ENCODE measurements at places on chromosomes 3 and 15. TPM values are rescaled to one million over a fixed set of nuclear protein-coding genes. Genes with fewer than 3 reads are reported as not detected.

Gene NMNAT3
- total RNA-seq = 2.1 TPM

Gene ZKSCAN7
- 21.0 TPM for total RNA-seq

Gene DRD3
- not detected for total RNA-seq

Gene TRAIP
- 33.4 TPM for total RNA-seq

Gene MME
- total RNA-seq = 0.52 TPM

Gene ATP13A5
- not detected for total RNA-seq

Gene MORC1
- not detected for total RNA-seq

Gene ZNF502
- not detected for total RNA-seq

Gene PSTPIP1
- 1.5 TPM for total RNA-seq

Gene MCF2L2
- total RNA-seq = 1.5 TPM

Gene SEMA7A
- total RNA-seq = 14.4 TPM

Gene TGM5
- not detected for total RNA-seq

Gene NR1D2
- 8.6 TPM for total RNA-seq

Gene SLC12A1
- total RNA-seq = 0.20 TPM

Gene ERICH6
- 0.40 TPM for total RNA-seq

GRCh38 chr3:126672741-126673140, 17.8 kb upstream of the TXNRD3 start:
- no peak for DNase-seq

GRCh38 chr3:103672346-103672745, 1237.5 kb downstream of the ZPLD1 start:
- DNase-seq = no peak

DNA sequence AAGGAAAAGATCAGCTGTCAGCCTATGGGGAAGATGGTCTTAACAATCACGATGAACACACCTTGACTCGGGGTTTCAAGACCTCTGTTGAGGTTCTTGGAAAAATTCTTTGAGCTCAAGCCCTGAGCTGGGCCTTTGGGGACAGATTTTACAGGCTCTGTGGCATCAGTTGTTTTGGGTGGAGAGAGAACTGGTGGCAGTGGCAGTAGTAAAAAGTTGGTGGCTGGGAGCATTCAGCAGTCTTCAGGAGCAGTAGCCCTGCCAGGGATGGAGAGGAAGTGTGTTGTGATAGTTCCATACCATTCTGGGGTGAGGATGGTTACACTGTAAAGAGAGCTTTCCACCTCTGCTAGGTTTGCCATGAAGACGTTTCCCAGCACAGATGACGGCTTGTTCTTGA, 4.9 kb upstream of the KY start:
- no peak for DNase-seq

DNA sequence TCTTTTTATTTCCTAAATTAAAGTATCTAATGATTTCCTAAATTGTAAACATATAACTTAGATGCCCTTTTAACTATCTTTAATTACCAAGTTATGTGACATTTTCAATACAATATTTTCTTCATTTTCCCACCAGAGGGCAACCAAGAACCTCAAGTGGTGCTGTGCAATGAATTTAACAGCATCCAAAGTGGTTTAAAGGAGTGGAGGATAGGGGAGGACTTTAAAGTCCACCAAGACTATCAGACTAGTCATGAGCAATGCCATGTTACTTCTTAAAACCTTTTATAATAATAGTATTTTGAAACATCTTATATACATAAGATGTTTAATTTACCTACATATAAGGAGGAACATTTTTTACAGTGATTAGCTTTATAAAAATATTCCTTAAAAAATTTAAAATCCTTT, 74.4 kb downstream of the DLG1 start:
- no peak for DNase-seq

GRCh38 chr15:79682285-79682684, 214.5 kb downstream of the MTHFS start:
- DNase-seq = no peak

DNA sequence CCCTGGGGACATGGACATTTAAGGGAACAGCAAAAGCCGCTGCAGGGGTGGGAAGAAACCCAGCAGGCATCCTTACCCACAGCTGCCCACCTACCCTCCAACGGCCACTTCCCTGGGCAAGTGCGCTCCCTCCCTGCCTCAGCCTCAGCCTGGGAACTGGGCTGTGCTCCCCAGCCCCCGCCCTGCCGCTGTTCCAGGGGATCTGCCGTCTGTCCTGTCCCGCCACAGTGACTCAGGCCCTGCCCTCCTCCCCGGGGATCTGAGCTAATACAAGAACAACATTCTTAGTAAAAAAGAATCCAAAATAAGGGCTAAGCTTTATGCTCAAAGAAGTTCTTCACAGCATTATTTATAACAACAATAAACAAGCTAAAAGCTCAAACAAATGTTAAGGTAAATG, 7.4 kb upstream of the IQSEC1 start:
- DNase-seq = no peak

GRCh38 chr3:28840976-28841376, 439.9 kb upstream of the RBMS3 start:
- no peak for DNase-seq

DNA sequence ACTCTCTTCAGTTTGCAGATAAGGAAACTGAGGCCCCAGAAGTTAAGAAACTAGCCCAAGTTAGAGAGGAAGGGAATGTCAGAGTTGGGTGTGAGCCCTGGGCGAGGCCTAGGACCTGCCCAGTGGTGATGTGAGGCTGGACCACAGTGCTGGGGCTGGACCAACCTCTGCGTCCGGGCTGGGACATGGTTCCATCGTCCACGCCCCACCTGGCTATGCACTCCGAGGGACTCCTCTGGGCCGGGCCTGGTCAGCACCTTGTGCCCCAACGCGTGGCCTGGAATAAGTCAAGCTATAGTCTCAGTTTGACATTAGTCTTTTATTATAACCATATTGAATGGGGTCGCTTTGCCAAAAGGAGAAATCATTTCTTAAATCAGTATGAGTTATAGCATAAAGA, 272.1 kb downstream of the PLCL2 start:
- no peak for DNase-seq

GRCh38 chr3:4409415-4409814, 57.7 kb downstream of the SUMF1 start:
- DNase-seq = no peak

- no peak for DNase-seq
Measured at GRCh38 chr15:63067976-63068743, 25.6 kb downstream of the TPM1 start.

GRCh38 chr15:75666823-75667501, 19.2 kb downstream of the SNX33 start:
- DNase-seq = no peak

DNA sequence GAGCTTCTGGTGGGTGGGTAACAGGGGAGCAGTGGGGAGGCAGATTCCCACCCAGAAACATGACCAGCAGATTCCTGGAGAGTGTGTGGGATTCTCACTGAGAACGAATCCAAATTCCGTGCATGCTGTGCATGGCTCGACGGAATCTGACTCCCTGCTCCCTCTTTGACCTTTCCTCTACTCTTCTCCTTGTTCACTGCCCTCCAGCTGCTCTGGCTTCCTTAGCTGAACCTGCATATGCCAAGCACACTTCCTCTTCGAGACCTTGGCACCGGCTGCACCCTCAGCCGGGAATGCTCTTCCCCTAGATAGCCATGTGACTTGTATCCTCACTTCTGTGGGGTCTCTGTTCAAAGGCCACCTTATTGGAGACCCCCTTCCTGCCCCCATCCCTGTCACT, 6.3 kb downstream of the INSYN1 start:
- no peak for DNase-seq

- DNase-seq = peak; percentile 23
Measured at GRCh38 chr3:16290007-16290826, 25.2 kb downstream of the OXNAD1 start.

GRCh38 chr3:110006913-110007312, 669.6 kb upstream of the DPPA4 start:
- no peak for DNase-seq

DNA sequence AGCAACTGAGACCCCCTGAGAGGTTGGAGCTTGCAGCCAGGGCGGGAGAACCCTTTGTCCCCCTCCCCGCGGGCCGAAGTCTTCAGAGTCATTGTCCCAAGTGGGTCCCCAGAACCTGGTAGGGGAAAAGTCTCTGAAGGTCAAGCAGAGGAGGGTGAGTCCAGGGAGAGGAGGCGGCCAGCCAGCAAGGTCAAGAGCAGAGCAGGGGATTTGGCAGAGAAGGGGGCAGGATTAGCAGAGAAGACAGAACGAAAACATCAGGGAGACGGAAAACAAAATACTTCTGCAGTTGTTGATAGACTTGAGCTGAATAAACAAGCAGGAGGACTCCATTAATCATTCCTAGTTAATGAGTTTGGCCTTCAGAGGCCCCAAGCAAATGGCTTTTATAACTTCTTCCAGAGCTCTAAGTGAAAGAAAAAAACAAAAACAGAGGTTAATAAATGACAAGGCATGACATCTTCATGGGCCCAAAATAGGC, 66.7 kb downstream of the GRIP2 start:
- DNase-seq = no peak

DNA sequence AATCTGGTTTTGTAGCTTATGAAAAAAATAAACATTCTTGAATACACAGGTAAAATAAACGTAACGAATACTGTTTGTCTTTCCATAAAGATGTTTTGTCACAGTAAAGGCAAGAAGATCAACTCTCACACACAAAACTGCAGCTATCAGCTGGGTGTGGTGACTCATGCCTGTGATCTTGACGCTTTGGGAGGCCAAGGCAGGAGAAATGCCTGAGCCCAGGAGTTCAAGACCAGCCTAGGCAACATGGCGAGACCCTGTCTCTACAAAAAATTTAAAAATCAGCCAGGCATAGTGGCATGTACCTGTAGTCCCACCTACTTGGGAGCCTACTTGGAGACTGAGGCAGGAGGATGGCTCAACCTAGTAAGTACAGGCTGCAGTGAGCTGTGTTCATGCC, 39.6 kb downstream of the CBLB start:
- no peak for DNase-seq

DNA sequence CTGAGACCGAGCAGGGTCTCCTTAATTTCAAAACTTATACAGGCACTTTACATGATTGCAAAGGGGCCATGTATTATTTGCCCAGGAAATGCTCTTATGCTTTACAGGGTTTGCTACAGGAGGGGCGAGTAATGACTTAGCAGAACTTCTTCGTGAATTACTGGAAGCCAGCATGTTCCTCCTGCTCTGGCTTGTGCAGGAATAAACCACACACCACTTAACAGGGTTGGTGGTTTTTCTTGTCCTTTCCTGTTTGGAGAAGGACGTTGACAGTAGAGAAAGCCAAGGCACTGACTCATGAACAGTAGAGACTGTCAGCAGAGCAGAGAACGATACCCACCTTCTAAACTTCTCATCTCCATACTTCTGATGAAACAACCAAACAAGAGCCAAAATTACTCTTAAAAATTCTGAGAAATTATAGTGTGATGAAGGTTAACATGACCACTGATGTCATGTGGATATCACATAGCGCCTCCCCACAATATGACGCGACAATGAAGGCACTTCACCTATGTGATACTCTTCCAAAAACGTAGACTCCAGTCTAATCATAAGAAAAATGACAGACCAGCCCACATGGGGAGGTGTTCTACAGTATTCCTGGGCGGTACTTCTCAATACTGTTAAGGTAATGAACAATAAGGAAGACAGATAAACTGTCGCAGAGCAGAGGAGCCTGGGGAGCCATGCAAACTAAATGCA, 24.7 kb upstream of the MCTP2 start:
- no peak for DNase-seq

DNA sequence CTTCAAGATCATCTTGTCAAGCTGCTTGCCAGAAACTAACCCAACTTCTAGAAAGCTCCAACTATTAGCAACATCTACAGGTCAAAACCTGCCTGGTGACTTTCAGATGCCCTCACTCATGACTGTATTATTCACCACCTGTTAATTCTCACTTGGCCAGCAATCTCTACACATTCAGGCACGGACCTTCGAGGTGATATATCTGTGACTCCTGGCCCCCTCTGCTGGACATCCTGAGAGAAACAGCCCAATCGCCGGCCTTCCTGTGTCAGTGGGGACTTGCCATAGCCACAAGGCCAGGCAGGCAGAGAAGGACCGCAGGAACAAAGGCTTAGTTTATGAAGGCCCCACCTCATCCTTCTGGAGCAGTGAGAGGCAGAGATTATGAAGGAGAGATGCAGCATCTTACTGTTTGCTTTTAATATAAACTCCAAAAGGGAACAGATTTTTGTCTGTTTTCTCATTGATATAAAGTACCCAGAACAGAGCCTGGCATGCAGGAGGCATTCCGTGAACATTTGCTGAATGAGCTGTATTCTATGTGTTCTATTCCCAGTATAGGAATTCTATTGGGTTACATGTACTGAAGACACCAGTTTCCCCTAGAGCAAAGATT, 24.4 kb upstream of the OCA2 start:
- peak; percentile 81 for DNase-seq

- DNase-seq = no peak
Measured at GRCh38 chr3:100057716-100058575, 56.4 kb downstream of the FILIP1L start.

DNA sequence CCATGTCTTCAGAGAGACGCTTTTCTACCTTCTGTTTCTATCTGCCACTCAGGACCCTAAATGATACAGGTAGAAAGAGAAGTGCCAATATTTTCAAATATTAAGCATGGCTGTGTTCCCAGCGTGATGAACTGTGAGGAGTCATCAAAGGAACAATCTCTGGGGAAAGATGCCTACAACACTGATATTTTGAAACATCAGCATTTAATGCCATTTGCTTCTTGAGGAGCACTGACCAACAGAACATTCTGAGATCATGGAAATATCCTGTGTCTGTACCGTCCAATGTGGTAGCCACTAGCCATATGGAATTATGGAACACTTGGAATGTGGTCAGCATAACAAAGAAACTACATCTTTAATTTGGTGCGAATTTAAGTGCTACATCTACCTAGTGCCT, 117.9 kb upstream of the COL6A5 start:
- no peak for DNase-seq

DNA sequence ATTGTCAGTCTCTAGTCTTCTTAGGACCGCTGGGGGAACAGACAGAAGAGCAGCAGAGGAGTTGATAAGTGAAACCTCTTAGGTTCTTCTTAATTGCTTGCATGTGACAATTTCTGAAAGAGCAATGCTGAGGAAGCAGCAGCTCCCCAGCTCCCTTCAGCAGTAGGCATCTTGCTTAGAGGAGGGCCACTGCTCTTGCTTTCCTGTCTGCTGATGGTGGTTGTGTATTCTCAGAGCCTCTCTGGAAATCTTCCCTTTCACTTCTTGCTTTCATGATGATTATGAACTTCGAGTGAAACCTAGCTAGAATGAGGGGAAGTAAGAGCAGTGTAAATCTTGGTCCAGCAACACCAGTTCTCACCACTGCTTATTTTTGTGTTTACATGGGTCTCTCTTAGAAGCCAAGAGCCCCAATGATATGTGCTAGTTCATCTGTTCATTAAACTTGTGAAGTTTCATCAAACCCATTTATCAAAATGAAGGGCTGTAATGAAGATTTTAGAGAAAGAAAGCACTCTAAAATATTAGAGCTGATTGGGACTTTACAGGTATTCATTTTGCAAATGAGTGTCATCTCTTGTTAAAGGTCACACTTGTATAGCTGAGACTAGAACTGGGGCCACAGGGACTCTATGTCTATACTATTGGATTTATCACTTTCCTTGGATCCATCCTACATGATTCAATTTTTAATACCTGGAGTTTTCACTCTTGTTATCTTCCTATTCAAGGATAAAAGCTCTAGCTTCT, 246.7 kb downstream of the LPP start:
- no peak for DNase-seq

GRCh38 chr3:12999147-13000140, 73.8 kb downstream of the IQSEC1 start:
- DNase-seq = no peak

All from neural crest cell (in vitro differentiated cells).